ENCODE measurements at places on chromosomes 4 and X.

DNA sequence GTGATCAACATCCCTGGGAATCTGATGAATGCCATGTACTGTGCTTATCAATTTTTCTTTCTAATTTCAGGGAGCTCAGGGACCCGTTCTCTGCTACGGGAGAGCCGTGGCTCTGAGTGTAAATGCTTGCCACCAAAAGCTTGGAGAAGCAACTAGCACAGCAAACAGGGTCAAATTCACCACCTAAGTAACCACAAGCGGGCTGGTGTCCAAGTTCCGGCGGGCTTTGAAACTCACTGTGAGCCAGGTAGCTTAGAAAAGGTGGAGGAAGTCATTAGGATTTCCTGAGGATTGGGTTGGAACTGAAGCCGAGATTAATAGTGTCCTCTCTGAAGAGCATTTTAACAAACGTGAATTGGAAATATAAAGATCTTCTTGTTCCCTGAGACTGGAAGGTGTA, 87.2 kb downstream of the CLDN34 start:
- DNase-seq, result no peak

DNA sequence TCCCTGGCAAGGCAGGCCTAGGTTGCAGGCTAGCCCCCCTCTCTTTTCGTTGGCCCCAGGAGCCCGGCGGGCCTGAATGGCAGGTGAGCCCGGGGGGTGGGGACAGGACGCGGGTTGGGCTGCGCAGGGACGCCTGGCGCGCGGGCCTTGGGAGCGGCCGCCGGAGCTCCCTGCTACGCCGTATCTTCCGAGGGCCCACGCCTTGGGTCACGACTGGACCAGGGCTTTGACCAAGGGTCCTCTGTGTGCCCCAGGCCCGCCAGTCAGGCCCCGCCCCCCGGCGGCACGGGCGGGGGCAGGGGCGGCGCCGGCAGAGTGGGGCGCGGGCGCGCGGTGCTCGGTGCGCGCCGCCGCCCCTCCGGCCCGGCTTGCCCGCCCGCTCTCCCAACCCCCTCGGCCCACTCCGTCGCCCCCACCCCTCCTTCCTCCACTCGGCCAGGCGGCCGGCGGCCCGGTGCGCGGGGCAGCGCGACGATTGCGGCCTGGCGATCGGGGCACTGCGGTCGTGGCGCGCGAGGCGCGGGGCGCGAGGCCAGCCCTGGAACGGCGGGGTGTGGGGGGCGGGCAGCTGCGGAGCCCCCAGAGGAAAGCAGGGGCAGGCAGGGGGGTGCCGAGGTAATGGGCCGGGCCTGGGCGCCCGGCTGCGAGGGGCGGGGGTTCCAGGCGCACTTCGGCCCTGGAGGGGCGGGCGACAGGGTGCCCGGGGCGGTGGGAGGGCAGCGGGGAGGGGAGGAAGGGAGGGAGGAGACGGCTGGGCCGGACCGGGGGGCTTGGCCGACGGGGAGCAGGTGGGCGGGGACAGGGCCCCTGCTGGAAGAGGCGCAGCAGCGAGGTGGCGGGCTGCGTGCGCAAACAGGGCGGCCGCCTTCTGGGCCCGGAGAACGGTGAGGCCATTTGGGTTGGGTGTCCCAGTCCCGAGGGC, at the start of gene PRRG3:
PRRG3 (plus strand) TSS at position 798 of the 922 bp plus-strand sequence. CDS start 3,357 bp downstream, outside the sequence.
- DNase-seq, result no peak

DNA sequence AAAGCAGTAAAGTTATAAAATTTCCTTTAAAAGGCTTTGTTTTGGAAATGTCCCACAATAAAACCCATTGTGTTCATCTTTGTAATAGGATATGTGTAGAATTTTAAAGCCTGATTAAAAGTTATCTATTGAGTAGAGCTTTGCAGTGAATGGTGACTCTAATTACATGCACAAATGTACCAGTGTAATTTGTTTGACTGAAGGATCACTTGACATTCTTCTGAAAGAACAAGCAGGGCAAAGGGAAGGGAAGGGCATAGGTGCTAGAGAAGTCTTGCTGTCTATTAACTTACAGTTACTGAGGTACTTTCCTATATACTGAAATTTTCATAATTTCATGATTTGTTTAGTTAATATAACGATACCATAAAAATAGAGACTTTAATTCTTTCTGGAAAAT, 70.8 kb downstream of the STIM2 start:
- DNase-seq, result no peak

DNA sequence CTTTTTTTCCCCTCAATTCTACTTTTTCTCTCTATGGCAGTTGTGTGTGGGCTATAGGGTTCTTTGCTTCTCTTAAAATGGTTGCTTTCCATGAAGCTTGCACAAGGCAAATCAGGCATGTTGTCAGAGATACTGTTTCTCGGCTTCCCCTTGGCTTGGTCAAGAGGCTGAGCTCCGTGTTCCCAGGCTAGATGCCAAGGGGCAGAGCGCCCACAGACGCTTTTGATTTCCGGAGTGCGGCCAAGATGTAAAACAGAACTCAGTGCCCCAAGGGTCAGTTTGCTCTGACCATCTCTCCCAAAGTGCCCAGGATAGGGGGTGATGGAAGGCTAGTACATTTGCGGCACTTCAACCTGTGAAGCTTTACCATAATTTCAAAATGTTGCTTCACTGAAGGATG, 64.2 kb upstream of the DIPK2B start:
- DNase-seq, result no peak

GRCh38 chr4:113142351-113142750, 92.9 kb downstream of the ANK2 start:
- no peak for DNase-seq

Data from iris pigment epithelial cell (primary cell).